ENCODE measurements at places on chromosomes 6 and 20. TPM values are rescaled to one million over a fixed set of nuclear protein-coding genes. Genes with fewer than 3 reads are reported as not detected.

The PERP gene
- 38.5 TPM for total RNA-seq

The EZR gene
- 76.7 TPM for total RNA-seq

The CLDN20 gene
- total RNA-seq, result not detected

The GPR6 gene
- total RNA-seq, result not detected

The ZBTB46 gene
- total RNA-seq, result 1.2 TPM

The TRIM31 gene
- total RNA-seq, result not detected

The NOL4L gene
- 11.9 TPM for total RNA-seq

The LBP gene
- not detected for total RNA-seq

The RSPO4 gene
- not detected for total RNA-seq

The MAFB gene
- 1.0 TPM for total RNA-seq

The SMIM29 gene
- total RNA-seq, result 61.7 TPM

The IRAK1BP1 gene
- 2.8 TPM for total RNA-seq

The NEU1 gene
- 53.8 TPM for total RNA-seq

The FOXF2 gene
- 16.4 TPM for total RNA-seq

The NUS1 gene
- 17.7 TPM for total RNA-seq

The GLP1R gene
- not detected for total RNA-seq

The MOXD1 gene
- 13.8 TPM for total RNA-seq

The SLC35D3 gene
- not detected for total RNA-seq

The CST1 gene
- total RNA-seq, result not detected

The CYB5R4 gene
- total RNA-seq, result 7.6 TPM

The SLC32A1 gene
- total RNA-seq, result not detected

The AURKA gene
- 81.8 TPM for total RNA-seq

The SUMO4 gene
- total RNA-seq, result not detected

The MATN4 gene
- not detected for total RNA-seq

The PNRC1 gene
- total RNA-seq, result 32.1 TPM

The OLIG3 gene
- not detected for total RNA-seq

The LY6G6D gene
- not detected for total RNA-seq

The EEF1A2 gene
- total RNA-seq, result 0.30 TPM

The PRRT1 gene
- 0.17 TPM for total RNA-seq

The NMBR gene
- total RNA-seq, result 0.15 TPM

All from bronchus fibroblast of lung (primary cell).